ENCODE measurements at places on chromosomes 1 and 21.

GRCh38 chr1:10980094-10980577 lies 32.3 kb upstream of the TARDBP start:
- DNase-seq: no peak

DNA sequence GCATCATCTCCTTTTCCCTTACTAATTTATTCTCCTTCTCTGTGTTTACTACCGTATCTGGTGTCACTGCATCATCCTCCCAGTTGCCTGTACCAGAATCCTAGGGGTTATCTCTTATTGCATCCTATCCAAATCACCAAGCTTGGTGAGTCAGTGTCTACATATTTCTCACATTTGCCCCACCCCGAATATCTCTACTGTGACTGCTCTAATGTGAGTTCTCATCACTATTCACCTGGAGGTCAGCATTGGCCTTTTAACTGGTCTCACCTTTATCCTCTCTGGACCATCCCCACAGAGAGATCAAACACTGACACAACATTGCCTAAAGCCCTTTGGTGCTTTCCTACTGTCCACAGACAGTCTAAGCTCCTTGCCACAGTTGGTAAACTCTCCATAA lies 45.7 kb upstream of the ZNF648 start:
- DNase-seq: no peak

DNA sequence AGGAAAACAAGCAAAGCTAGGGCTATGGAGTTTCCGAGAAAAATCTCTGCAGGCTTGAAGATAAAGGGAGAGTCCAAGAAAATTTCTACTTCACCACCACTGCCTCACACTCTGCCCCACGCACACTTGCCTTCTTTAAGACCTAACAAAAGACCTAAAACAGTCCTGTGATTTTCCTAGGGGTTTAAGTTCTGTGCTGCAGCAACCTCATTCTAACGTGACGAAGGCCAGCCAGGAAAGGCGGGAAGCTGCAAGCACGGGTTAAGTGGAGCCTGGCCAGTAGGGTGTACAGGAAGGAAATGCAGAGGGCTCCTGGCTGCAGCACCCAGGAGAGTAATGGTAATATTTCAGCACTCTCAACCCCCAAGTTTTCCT lies 1.5 kb downstream of the SPATA6 start:
- no peak for DNase-seq

GRCh38 chr1:109371341-109371739 lies 26.4 kb downstream of the SORT1 start:
- no peak for DNase-seq

- DNase-seq: no peak
These were observed 143.0 kb upstream of the ZRANB2 start for GRCh38 chr1:71223641-71224340.
